ENCODE measurements at places on chromosomes 2 and 18.

- no peak for DNase-seq
Measured at GRCh38 chr2:212076456-212076855, 462.1 kb downstream of the ERBB4 start.

- DNase-seq: no peak
Measured at GRCh38 chr2:64929333-64929732, 59.9 kb upstream of the SLC1A4 start.

GRCh38 chr2:239310401-239311061 lies 90.3 kb downstream of the HDAC4 start:
- no peak for DNase-seq

DNA sequence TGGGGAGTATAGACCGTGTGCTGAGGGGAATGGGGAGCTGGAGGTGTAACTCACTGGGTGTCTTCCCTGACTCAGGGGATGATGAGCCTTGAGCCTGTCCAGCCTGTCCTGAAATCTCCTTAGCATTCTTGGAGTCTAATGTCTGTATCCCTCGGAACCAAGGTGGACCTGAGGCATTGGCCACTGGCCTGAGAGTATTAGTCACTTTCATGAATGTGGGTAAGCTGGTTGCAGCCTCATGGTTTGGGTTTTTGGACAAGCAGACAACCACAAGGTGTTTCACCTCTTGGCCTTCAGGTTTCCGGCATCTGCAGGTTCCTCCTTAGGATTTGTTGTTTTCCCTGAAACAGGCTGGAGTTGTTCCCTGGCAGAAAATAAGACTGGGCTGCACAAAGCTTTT lies 63.2 kb downstream of the PRKCE start:
- no peak for DNase-seq

DNA sequence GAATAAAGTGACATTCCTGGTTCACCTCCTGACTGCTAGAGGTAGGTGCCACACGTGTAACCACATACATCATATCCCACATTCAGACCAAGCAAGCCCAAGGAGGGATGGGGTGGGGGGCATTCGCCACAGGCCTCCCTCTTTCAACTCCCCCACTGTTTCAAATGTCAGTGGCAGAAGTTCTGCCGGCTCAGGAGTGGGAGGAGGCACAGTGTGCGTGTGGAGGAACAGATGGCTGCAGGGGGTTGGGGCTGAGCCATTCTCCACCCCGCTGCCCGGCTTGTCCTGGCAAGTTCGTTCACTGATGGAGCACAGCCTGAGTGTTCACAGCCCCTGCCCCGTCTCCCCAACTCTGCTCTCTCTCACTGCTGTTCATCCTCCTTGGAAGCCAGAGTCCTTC lies 75.4 kb upstream of the TANC1 start:
- DNase-seq: no peak

DNA sequence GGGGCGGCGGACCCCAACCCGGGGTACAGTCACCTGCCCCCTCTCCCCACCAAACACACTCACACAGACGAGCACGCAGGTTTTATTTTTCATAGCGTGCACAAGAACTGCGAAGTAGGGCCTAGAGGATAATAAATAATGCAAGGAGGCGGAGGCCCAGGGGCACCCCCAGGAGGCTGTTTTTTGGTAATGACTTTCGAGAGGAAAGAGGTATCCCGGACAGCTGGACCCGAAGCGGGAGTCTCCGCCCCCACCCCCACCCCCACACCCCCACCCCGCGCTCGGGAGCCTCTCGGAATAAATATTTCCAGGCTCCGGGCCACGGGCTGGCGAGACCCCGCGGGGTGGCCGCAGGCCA lies 3.4 kb downstream of the CYP26B1 start:
- no peak for DNase-seq

DNA sequence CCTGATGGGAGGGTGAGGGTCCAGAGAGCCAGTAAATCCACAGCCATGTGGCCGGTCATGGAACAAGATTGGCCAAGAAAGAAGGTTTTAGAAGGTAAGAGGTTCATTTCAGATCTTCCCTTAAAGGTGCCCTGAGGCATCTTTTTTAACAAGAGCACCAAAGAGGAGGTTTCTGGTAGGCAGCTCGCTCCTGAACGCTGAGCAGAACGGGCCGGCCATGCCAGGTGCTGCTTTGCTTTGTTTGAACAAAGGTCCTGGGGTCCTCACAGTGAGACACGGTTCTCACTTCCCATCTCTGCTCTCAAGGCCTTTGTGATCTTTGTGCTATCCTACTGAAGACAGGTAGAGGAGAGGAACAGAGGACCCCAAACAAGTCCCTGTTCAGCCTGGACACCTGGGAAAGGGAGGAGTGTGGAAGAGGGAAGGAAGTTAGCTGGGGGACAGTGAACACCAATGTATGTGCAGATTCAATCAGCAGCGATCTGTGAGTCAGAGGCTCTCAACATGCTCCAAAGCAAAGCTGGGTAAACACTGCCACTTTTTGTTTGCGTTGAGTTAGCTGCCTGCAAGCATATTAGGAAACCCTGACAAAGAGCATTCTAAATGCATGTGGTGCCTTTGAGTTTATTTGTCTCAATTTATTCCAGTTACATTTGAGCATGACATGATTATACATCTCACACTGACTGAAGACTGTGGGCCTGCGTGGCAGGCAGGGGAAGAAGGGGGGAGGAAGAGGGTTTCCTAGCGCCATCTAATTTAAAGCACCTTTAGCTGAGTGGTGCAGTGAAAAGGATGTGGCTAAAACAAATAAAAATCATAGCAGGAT lies 102.4 kb downstream of the ASB1 start:
- no peak for DNase-seq

- DNase-seq: no peak
Measured at GRCh38 chr2:196528486-196529223, 110.9 kb upstream of the CCDC150 start.

GRCh38 chr2:170361090-170361936 lies 183.4 kb downstream of the MYO3B start:
- DNase-seq: peak; percentile 77

DNA sequence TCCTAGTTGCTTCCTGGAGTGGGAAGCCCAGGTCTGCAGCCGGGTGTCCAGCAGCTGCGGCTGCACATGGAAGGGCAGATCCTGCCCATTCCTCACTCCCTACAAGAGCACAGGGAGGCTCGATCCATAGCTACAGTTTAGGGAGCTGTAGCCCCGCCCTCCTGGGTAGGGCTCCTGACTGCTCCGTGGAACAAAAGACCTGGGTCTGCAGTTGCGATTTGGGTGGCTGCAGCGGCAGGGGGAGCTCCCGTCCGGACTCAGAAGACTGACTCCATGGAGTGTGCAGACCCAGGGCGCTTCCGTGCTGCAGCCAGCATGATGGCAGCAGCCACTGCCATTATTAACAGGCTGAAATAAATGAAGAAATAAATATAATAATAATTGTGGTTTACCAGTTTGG lies 157.3 kb downstream of the CTNNA2 start:
- no peak for DNase-seq

DNA sequence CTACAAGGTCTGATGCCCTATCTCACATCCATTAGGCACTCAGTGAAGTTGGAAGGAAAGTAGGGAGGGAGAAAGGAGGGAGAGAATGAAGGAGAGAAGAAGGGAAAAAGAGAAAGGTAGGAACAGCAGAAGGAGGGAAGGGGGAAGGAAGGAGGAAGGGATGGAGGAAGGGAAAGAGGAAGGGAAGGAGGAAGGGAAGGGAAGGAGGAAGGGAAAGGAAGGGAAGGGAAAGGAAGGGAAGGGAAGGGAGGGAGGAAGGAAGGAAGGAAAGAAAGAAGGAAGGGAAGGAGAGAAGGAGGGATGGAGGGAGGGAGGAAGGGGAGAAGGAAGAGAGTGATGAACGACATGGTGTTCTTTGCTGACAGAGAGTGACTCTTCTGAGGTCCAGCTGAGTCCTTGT lies 468.9 kb upstream of the MYT1L start:
- no peak for DNase-seq

DNA sequence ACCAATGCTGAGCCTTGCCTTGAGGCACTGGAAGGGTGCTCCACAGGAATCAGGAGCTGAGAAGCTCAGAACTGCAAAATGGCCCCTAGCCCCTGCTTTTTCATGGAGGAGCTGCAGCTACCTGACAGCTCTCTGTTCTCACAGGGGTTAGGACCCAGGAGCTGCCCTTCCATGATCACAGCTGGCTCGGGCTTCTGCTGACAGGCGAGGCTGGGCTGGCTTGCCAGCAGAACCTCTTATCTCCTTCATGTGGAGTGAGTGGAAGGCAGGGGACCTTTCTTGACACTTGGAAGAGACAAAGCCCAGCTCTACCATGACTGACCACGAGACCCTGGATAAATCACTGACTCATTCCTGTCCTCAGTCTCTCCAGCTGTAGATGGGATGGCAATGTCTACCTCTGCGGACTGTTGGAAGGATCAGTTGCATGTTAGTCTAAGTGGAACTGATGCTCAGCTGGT lies 113.4 kb downstream of the CAPN13 start:
- no peak for DNase-seq

DNA sequence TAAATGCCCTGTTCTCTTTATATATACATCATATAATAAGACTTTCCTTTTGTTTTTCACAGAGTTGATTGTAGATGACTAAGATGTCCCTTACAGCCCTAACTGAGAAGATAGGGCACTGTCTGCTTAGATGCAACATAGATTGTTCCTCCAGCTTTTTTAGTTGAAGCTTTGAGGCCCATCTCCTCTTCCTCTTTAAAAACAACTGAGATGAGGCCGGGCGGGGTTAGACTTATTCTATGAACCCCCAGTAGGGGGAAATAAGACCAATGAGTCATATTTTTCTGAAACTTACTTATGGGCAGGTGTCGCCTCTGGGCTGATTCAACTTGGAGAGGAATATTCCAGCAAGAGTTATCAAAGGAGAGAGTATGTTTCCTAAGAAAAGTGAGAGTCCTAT lies 84.6 kb downstream of the FBXO15 start:
- peak; percentile 12 for DNase-seq

GRCh38 chr2:119550856-119551255 lies 6.6 kb downstream of the CFAP221 start:
- DNase-seq: no peak
